Stimulated activated CD4-positive, alpha-beta T cell treated with anti-CD3 and anti-CD28 coated beads, Interleukin-1b, Interleukin-23, amount 100 ng/mL, for 1 hour (primary cell): ENCODE measurements at places on chromosomes 4 and X.

- peak; percentile 11 for DNase-seq
These were observed 4.9 kb upstream of the TLR8 start for GRCh38 chrX:12901486-12901885.

- DNase-seq, result no peak
These were observed 35.4 kb downstream of the GK start for GRCh38 chrX:30688641-30689040.

- no peak for DNase-seq
These were observed 49.2 kb downstream of the FBXW7 start for GRCh38 chr4:152486429-152487389.

DNA sequence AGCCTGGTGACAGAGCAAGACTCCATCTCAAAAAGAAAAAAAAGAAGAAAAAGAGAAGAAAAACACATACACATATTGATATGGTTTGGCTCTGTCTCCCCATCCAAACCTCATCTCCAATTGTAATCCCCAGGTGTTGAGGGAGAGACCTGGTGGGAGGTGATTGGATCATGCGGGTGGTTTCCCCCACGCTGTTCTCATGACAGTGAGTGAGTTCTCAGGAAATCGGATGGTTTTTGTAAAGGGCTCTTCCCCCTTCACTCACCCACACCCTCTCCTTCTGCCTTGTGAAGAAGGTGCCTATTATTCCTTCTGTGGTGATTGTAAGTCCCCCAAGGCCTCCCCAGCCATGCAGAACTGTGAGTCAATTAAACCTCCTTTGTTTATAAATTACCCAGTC, 68.4 kb downstream of the LDB2 start:
- no peak for DNase-seq

- DNase-seq, result no peak
These were observed 6.1 kb upstream of the USP11 start for GRCh38 chrX:47226531-47227333.

GRCh38 chrX:150502091-150502490, 66.3 kb upstream of the MTM1 start:
- DNase-seq, result no peak

DNA sequence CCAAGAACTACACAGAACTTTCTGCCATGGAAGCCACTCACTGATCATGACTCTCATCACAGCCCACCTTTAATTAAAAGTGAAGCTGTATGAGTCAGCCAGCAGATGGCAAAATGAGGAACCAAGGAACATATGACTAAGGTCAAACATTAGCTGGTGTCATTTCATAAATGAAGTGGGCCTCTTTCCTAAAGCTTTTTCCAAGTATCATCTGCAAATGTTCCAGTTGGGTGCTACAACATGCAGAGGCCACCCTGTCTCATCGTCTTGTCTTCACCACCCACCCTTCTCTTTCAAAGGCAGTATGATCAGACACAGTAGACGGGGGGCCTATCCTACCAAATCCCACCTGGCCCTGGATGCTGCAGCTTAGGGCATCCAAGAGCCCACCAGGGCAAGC, 9.2 kb upstream of the EOLA1 start:
- no peak for DNase-seq

GRCh38 chrX:4277122-4277521, 563.7 kb upstream of the PRKX start:
- no peak for DNase-seq

DNA sequence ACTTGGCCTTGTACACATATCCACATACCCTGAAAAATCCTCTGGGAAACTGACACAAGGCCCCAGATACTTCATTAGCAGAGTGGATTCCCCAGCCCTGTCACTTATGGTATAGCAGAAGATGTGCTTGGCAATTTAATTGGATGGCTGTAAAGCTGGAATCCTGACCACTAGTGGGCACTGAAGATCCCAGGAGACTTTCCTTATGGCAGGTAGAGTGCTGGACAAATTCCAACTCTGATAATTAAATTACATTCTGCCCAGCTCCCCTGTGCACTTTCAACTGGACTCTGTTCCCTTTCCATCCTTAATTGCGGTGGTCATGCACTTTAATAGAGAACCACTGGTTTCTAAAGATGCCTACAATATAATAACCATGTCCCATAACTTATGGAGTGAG, 119.8 kb downstream of the DCK start:
- no peak for DNase-seq

GRCh38 chr4:21768349-21769310, 179.9 kb downstream of the KCNIP4 start:
- DNase-seq, result no peak

GRCh38 chr4:111641813-111642579, 503.3 kb upstream of the FAM241A start:
- DNase-seq, result no peak

- DNase-seq, result no peak
These were observed 119.0 kb upstream of the WDR17 start for GRCh38 chr4:175946472-175947116.

DNA sequence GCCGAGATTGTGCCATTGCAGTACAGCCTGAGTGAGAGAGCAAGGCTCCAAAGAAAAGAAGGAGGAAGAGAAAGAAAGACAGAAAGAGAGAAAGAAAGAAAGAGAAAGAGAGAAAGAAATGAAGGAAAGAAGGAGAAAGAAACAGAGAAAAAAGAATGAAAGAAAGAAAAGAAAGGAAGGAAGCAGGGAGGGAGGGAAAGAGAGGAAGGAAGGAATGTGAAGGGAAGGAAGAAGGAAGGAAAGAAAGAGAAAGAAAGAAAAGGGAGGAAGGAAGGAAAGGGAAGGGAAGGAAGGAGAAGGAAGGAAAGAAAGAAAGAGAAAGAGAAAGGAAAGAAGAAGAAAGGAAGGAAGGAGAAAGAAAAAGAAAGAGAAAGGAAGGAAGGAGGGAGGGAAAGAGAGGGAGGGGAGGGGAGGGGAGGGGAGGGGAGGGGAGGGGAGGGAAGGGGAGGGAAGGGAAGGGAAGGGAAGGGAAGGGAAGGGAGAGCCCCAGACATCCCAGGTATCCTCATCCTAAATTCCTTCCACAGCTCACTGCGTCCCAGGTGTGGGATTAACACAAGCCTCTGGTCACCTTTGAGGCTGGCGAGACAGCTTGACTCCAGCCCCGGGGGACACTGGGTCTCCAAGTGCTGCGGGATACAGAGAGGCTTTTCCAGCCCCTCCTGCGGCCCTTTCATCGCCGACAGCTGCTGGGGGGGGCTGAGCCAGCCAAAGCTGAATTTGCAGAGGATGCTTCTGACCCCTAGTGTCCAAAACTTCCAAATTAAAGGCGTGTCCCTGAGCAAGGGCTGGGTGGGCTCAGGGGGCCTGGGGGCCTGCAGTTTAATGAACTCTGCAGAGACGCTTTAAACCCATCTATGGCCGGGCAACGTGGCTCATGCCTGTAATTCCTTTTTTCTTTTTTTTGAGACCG, 24.2 kb upstream of the CSF2RA start:
- no peak for DNase-seq

GRCh38 chr4:42371305-42372252, 25.7 kb upstream of the SHISA3 start:
- no peak for DNase-seq

- no peak for DNase-seq
These were observed 109.1 kb downstream of the PHEX start for GRCh38 chrX:22141047-22141730.

DNA sequence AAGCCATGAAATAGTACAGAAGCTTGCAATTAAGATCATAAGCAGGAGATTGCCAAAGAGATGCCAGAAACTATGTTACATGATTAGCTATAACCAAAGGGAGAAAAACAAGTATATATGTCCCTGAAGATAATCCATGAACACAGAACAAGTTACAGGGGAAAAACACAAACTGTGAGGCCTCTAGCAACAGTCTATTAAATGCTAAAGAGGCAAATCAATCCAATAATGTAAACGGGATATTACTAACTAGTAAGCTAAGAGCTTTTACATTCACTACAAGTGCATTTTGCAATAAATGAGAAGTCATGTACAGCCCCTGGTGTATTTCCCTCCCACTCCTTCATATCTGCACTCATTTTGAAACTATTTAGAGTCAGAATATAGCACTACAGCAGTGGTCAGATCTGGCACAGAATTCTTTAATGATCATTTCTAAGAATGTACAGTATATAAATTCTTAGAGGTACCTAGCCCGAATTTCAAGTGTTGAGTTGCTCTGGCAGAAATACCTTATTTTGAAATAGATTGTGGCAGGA, 449.8 kb upstream of the SMIM31 start:
- no peak for DNase-seq

GRCh38 chr4:30757357-30757756, 37.2 kb downstream of the PCDH7 start:
- DNase-seq, result no peak

GRCh38 chrX:39336671-39337311, 535.5 kb downstream of the MID1IP1 start:
- no peak for DNase-seq

- no peak for DNase-seq
These were observed 190.4 kb upstream of the PCDH10 start for GRCh38 chr4:132958457-132959263.

DNA sequence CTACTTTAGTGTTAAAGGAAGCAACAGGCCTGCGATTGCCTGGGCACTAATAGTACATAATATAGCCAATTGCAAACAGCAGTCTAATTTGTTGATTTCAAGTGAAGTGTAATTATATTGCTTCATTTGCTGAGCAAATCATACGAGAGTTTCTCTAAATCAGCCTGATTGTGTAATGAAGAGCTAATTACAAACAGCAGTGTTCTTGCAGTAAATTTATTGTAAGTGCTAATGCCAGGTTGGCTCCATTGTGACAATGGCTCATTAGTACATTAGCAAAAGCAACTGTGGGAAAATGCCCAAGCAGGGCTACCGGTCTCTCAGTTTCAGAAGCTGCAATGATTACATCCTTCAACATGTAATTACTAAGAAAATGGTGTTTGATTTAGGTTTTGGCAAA, 591.5 kb downstream of the GALNTL6 start:
- DNase-seq, result no peak

- no peak for DNase-seq
These were observed 851.6 kb downstream of the PDHA2 start for GRCh38 chr4:96691521-96691920.

- no peak for DNase-seq
These were observed 766.1 kb downstream of the KCTD8 start for GRCh38 chr4:43682551-43682950.

DNA sequence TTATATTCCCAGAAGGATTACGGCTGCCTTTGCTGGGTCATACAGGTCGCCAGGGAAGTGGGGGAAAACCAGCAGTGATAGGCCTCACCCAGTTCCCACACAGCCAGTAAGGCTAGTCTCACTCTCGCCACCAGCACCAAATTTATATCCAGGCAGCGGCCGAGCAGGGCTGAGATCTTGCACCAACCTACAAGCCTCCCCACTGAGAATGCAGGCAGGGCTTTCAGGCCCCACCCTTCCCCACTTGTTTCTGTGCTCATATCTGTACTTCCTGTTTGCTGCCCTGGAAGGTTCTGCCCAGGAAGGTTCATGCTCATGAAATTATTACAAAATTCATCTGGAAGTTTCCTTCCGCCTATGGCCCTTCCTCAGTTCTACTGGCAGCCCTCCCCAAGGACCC, 179.7 kb downstream of the STIM2 start:
- no peak for DNase-seq

DNA sequence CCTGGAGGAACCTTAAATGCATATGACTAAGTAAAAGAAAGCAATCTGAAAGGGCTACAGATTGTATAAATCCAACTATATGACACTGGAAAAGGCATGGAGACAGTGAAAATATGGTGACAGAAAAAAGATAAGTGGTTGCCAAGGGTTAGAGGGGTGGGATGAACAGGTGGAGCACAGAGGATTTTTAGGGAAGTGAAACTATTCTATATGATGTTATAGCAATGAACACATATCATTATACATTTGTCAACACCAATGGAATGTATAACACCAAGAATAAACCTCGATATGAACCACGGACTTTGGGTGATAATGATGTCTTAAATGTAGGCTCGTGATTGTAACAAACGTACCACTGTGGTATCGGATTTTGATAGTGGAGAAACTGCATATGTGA, 40.7 kb downstream of the NPY5R start:
- DNase-seq, result no peak

DNA sequence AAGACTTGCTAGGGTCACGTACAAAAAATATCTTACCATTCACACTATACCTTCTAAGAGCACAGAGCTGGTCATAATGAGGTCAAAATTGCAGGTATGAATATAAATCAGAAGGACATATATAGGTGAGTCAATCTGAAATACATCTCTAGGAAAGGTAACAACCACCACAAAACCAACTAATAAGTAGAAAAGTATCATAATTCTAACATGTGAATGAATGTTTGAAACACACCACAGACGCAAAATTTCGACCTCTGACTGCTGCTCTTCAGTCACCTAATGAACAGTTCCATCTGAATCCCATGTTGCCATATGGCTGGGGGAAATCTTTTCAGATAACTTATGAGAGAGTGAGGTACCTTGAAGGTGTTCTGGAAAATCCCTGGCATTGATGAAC, 22.1 kb downstream of the STAP1 start:
- no peak for DNase-seq

DNA sequence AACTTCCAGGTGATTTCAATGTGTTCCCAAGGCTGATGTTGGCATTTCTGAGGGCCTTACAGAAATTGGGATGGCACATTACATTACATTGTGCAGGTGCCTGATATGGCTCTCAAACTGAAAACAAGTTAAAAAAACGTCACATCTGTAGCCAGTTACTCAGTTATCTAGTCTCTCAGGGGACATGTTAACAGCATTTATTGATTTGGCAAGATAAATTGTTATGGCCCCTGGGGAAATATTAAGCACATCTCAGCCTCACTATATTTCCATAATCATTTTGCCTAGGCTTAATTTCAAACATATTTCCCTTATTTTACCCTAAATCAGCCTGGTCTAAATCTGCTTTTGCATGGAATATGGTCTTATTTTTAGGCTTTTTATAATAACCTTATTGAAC, 290.0 kb downstream of the IL15 start:
- DNase-seq, result no peak

DNA sequence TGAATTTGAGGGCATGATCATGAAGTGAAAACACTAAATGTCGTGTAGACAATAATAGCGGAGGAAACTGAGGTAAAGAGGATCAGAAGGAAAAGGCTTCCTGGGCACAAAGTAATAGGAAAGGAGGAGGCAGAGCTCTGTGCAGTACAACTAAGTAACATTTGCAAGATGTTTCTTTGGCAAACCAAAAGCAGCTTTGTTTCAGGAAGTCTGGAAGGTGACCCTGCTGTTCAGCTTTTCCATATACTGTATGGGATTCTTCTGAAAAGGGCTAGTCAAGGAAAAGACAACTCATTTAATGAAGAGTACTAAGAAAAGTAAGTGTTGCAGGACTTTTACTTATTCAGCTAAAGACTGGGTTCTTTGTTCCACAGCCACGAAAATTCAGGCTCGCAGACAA, 463.1 kb downstream of the PCDH7 start:
- DNase-seq, result no peak

- no peak for DNase-seq
These were observed 26.2 kb downstream of the CD99 start for GRCh38 chrX:2717312-2717711.
